HepG2 (cell line): ENCODE measurements at places on chromosomes 4 and X.

GRCh38 chr4:184200296-184200695, 17.4 kb downstream of the ENPP6 start:
- DNase-seq = no peak

DNA sequence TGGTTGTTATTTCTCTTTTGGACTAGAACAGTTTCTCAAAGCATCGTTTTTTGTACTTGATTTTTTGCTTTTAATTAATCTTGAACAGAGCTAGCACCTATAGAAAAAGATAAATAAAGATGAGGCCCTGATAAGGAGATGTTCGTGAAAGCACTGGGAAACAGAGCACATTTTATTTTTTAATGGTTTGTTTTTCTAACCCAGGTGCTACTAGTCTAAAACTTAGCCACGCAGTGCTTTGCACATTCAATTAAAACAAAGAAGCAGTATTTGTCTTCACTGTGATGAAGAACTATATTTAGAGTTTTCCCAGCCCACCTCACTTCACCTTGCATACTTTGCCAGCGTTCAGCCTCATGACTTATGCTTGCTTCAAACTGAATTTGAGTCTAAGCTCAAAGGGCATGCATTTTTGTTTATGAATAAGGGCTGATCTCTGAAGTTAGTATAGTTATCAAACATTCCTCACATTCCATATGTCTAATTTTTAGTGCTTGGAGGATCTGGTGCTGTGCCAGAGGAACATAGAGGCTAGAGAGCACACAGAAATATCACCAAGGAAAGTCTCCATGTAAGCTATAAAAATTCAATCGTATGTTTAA, 76.7 kb downstream of the WWC2 start:
- peak; percentile 89 for DNase-seq

DNA sequence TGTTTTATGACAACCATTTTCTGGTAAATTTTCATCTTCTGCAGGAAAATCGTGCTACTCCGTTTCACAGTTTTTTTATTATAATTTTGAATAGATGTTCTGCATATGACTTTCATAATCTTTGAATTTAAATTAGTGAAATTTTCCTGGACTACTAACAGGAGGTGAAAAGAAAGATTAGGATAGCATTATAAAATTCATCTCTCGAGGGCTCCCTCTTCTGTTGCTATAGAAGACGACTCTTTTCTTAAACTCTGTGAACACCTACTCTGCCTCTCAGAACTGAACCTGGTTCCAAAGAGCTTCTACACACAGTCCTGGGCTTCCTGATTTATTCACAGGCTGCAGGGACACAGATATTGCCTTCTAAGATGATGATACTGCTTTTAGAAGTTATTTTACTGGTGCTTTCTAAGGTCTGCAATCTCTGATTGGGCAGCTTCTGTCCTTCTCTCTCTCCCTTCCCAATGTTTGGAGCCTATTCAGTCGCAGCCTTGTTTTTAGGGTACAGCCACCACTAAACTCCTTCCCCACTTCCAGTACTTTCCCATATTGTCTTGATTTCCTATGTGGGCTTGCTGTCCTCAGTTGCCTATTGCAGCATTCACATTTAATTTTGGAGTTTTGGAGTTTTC, 10.1 kb upstream of the SAP30 start:
- DNase-seq = no peak

GRCh38 chr4:169611991-169612870, at the start of gene NEK1:
Gene NEK1, minus strand, starts transcription at chr4:169612583. Its CDS starts 9,953 bp downstream, at chr4:169602630.
- DNase-seq = peak; percentile 72

DNA sequence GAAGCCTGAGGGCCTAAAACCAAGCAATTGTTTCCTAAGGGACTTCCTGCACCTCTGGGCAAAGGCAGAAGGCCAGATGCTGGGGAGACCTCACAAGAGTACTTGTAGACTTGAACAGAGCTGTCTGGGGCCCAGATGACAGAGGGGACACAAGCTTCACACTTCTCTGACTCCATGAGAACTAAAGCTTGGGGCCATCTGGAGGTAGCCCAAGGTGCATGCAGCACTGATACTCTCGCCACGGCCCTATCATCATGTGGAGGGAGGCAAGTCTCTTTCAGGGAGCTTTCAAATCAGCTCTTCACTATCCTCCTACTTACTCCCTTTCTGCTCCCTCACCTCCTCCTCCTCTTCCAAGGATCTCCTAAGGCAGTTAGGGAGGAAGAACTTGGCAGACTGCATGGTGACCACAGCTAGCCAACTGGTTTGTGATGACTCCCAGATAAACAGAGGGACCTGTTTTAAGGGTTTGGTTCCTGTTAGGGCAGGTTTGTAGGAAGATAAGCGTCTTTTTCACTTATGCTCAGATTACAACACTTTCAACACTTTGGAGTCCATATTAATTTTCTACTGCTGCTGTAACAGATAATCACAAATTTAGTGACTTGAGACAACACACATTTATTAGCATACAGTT, 23.8 kb downstream of the MSL3 start:
- no peak for DNase-seq

- DNase-seq = no peak
Measured at GRCh38 chr4:72900952-72901351, 168.6 kb downstream of the COX18 start.

DNA sequence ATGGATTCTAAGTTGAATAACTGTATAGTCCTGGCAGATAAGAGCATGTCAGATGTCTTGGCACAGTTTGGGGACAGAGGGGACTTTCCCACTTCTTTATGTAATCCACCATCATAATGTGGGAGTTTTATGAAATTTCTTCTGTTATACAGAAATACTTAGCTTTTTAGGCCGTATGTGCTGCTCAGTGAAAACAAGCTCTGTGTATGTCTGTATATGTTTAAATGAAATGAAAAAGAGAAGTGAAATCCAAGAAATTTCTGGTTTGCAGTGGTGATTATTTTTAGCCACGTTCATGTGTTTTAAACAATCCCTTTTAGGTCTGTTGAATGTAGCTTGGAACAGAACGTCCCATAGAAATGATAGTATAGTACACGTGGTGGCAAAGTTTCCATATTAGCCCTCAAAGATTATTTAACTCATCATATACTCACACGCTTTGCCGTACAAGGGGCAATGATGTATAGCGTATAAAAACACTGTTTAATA, 41.0 kb downstream of the GAB1 start:
- DNase-seq = no peak

GRCh38 chr4:155248002-155248896, 39.8 kb downstream of the NPY2R start:
- no peak for DNase-seq

GRCh38 chrX:21800344-21800770, 39.1 kb upstream of the MBTPS2 start:
- no peak for DNase-seq

- no peak for DNase-seq
Measured at GRCh38 chr4:94578195-94578594, 126.5 kb downstream of the PDLIM5 start.

DNA sequence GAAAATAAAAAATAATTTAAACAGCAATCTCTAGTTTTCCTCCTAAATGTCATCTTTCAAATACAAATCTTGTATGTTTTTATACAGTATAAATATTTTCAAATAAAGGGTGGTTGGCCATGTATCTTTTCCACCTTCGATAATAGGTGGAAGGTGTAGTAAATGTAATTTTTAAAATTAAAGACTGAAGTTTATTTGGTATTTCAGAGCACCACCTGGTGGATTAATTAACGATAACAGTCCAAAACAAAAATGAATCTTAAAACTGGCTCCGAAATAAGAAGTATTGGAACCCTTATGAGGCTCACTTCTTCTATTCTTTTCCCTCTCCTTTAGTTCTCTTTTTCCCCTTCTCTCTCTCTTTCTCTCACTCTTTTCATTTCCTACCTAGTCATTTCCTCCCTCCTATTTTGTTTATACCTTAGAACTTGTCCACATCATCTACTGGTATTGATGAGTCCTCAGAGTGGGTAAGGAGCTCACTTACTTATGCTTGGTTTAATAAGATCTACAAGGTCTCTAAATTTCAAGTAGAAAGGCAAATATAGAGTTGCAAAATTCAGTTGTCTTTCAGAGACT, 82.9 kb upstream of the EXOC1L start:
- no peak for DNase-seq

DNA sequence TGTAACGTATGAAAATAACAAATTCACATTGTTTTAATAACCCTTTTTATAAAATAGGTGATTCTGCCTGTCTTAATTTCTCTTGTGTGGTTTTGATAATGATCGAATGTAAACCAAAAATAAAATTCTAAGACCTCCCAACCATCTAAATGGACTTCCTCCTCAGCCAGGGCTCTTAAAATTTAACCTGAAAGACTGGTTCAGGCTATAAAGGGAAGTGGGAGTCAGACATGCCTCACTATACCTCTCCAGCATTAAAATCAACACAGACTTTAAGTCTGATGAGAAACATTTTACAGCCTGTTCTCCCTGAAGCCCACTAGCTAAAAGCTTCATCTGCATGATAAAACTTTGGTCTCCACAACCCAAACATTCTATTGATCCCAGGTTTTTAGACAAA, 97.6 kb upstream of the STIM2 start:
- no peak for DNase-seq

DNA sequence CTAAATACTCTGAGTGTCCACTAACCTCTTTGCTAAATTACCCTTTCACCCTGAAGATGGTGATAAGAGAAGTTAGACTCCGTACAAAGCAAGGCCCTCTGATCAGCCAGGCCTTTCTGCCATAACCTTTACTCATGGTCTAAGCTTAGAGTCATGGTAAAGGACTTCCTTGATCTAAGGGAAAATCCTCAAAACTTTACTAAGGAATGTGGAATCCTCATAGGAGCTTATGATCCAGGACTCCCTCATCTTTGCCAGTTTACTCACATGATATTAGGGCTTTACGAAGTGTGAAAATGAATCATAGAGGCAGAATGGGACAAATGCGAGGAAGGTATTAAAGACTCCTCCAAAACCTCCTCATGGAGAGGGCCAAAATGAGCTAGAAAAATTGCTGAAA, 7.9 kb upstream of the FAM13A start:
- DNase-seq = no peak

DNA sequence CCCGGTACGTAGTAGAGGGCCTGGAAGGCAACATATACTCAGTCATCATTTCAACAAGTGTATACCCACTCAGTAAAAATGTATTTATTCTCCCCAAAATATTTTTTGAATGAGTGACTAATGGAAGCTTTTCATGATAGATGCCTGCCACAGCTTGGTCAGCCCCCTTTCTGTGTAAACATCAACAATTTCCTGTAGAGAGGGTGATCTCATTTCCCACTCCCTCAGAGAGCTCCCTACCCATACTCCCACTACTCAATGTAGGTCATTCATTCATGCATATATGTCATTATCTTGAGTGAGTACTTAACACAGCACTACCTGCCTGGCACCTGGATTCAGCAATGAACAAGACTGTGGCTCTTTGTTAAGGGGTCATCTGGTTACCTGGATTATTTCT, 81.9 kb downstream of the STK32B start:
- no peak for DNase-seq

DNA sequence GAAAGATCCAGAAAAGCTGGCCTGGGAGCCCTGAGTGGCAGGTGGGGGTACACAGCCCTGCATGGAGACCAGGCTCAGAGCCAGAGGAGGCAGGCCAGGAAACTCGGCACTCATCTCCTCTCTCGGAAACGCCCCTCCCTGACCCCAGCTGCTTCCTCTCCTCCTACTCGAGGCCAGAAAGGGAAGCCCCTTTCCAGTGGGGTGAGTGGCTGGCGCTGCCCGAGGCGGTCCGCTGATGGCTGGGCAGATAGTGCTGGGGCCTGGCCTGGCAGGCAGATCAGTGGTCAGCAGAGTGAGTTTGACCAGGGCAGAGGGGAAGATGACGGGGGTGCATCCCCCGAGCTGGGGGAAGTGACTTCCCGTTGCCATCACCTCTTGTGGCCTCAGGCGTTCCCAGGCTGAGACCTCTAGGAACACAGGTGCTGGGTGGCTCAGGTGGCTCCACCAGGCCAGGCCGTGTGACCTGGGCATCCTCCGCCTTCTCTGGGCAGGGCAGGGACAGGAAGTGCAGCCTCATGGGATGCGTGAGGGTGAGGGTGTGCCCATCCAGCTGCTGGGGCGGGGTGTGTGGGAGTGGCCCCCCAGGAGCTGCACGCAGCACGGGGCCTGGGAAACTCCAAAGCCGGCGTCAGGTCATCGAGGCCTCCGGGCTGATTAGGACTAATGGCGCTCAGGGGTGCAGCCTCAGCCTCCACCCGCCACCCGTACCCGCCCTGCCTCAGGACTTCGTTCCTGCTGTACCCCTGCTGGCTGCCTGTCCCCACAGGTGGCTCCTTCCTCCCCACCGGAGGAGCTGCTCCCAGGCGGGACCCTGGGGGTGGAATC, 5.7 kb downstream of the SH3BP2 start:
- no peak for DNase-seq

GRCh38 chrX:253451-254297, 27.5 kb upstream of the PLCXD1 start:
- no peak for DNase-seq

DNA sequence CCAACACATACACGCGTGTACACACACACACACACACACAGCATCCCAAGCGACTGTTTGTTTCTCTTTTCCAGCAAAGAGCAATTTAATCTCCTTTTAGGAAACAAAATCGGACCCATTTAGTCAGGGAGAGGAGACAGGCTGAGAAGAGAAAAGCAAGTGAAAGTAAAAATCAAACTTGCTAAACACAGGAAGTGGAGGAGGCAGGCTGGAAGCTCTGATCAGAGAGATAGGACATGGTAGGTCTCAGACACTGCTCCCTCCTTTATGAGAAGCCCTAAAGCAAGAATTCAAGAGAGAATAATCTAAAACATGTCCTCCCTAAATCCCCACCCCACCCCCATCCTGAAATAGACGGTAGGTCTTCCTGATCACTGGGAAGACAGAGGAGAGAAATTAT, 62.3 kb downstream of the GPC3 start:
- DNase-seq = no peak
